Stimulated activated naive CD4-positive, alpha-beta T cell (primary cell): ENCODE measurements at places on chromosomes 6 and 20.

DNA sequence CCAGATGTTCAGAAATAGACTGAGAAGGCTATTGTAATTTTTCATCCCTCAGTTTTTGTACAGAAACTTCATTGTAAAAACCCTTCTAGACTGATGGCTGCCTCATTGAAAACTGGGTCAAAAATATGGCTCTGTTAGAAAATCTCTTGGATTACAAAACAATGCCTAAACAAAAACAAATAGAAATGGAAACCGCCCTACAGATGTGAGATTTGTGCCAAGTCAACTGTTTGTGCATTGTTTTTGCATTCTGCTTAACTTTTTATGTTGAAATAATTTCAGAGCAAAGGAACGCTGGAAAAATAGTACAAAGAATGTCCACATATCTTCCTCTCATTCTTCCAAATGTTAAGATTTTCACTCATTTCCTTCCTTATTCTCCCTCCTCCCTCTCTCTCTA is 425.1 kb downstream of the FOXA2 start:
- DNase-seq = no peak

- DNase-seq = no peak
Measured at GRCh38 chr6:156359912-156360311, 417.3 kb upstream of the ARID1B start.

DNA sequence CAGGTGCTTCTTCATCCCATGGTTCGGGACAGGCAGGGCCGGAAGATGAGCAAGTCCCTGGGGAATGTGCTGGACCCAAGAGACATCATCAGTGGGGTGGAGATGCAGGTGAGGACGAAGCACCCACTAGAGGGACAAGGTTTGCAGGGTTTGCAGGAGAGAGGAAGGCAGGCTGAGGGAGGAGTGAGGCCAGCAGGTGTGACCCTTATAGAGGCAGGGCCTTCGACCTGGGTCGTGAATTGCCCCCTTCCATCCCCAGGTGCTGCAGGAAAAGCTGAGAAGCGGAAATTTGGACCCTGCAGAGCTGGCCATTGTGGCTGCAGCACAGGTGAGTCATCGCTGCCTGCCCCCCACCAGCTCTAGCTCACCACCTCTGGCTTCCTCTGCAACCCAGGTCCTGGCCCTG is 8.4 kb downstream of the VARS2 start:
- DNase-seq = no peak

DNA sequence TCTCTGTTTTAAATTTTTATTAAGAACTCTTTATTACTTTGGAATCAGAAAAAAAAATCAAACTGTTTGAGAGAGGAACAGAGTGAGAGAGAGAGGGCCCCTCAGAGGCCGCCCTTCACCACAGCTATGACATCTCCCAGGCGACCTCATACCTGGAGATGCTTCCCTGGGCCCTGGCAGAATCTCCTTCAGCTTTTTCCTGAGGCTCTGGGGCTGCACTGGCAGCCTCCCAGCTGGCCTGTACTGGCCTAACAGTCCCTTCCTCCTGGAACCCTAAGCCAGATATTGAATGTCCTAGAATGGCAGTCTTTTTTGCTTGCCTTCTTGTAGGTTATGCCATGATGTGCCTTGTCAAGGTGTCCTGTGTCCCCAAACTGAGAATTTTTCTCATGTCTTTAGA is 13.7 kb downstream of the ABHD12 start:
- DNase-seq = no peak

DNA sequence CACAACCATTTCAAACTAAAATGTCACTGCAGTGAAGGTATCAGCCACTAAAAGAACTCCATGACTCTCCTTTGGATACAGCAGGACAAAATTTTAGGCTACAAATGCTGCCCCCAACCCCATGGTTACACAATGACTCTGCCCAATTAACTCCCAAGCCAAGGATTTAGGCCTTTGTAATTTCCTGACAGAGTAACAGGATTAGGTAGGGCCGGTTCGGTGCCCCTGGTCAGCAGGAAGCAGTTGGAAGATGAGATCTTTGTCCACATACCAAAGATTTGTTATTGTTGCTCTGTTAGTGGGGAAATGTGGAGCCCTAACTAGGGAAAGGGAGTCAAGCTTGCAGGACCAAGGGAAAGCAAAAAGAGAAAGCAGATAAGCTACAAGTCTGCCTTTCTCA is 26.7 kb upstream of the RIPK1 start:
- DNase-seq = no peak

DNA sequence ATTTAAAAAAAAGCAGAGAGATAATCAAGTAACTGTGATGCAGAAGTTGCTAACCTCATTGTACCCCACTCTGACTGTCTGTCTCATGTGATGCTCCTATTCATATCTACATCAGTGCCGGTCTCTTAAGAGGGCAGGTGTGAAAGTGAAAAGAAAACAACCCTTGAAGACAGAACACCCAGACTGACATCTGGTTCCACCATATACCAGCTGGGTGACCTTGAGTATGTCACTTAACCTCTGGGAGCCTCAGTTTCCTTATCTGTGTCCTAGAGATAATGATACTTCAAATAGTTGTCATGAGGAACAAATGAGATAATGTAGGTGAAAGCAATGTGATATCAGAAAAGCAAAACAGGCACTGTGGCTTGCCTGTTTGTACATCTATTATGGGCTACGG is 426.8 kb upstream of the SOX4 start:
- DNase-seq = no peak

GRCh38 chr6:141989706-141989959 is 143.1 kb upstream of the GJE1 start:
- DNase-seq = no peak

DNA sequence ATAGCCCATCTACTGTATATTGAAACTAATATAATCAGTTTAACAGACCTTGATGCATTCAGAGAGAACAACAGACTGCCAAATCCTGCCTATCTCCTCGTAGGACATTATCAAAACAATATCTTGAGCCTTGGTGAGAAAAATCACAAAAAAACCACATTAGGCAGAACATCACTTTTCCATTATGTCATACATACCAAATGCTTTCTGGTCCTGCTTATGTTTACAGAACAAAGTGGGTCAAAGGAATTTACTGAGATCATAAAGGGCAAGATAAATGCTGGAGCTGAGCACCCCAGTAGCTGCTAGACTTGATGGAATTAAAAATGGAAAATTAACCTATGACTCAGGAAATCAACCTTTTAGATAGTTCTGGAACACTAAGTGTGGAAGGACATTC is 195.3 kb upstream of the KCNK16 start:
- no peak for DNase-seq

GRCh38 chr20:50464026-50464724 is 46.0 kb upstream of the PTPN1 start:
- peak; percentile 65 for DNase-seq

GRCh38 chr6:24274441-24275083 is 83.3 kb downstream of the DCDC2 start:
- peak; percentile 0 for DNase-seq

- DNase-seq = no peak
Measured at GRCh38 chr20:17771206-17772004, 71.6 kb downstream of the BANF2 start.

DNA sequence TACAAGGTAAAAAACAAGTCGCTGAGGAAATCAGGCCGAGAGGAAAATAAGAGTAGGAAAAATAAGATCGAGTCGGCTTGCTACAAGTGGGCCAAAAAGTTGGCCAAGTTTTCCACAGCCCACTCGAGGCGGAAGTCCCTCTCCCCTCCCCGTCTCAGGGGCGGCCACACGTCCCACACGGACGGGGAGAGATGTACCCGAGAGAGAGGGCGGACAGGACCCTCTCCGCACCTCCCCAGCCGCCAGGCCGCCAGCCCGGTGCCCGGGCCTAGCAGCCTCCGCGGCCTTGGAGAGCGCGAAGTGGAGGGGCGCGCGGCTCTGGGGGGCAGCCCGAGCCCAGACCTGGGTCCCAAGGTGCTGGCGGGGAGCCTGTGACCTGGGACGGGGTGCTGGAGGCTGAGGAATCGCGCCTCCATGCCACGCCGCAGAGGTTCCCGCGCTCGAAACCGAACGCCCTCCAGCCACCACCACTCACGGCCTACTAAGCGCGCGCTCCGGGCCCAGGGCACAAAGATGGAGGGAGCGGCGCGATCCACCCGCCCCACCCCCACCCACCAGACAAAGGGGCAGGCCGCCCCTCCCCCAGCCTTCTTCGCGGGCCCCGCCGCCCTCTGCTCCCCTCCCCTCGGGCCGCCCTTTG is 1.9 kb upstream of the HMGA1 start:
- peak; percentile 37 for DNase-seq

DNA sequence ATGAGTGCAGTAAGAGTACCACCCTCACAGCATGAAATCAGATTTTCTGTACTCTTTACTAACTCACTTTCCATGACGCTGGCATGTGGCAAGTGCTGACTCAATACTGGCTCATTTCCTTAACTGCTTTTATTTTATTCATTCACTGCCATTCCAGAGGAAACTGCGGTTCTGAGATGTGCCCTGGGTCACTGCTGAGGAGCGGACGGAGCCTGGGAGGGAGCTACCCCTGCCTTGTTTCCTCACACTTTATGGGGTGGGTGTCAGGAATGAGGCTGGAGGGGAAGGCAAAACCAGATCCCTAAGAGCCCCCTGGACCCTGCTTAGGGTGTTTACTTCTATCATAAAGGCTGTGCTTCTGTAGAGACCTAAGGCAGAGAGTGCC is 14.4 kb downstream of the NT5E start:
- DNase-seq = no peak

GRCh38 chr6:144477856-144478255 is 192.7 kb downstream of the UTRN start:
- DNase-seq = no peak

DNA sequence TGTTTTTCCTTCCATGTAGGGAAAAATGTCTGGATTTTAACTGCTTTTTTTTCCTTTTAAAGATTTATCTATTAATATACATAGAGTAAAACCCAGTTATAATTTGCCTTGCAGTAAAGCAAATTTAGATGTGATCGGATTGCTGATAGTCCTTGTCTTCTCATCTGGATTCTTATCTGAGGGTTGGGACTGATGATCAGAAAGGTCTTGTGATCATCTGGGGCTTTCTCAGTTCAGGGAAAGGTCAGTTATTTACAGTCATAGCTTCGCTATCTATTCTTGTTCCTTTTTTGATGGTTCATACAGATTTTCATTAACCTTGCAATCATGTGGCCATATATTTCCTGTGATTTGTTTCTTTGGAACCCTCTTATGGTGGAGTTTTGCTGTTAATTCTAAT is 63.8 kb upstream of the CLDN20 start:
- no peak for DNase-seq

DNA sequence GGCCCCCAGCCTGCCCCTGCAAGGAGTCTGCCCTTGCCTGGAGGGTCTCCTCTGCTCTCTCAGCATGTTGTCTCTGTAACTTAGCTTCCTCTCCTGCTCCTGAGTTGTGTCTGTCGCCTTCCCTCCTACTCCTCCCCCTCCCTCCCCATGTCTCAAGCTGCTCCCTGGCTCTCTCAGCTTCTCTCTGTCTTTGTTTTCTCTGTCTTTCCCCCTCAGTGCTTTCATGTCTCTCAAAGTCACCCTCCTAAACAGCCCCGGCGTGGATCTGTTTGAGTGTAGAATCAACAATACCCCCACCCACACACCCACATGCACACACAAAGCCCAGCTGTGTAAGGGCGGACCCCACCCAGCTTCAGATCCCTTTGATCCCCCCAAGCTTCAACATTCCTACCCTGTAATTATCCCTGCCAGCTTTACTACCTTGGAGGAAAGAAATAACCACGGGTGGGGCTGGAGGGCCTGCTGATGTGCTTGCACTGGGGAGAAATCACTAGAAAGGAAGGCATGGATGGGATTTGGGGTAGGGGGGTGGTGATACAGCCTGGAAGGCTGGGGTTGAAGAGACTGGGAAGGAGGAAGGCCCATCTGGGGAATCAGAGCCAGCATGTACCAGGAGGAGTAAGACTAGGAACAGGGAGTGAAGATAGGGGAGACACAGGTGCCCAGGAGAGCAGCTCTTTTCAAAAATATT is 1.0 kb upstream of the LY6G6D start:
- DNase-seq = no peak

- no peak for DNase-seq
Measured at GRCh38 chr6:125154761-125155135, 1.2 kb downstream of the TPD52L1 start.

GRCh38 chr6:32700391-32701040 is 34.1 kb upstream of the HLA-DQB1 start:
- DNase-seq = peak; percentile 57

GRCh38 chr6:14309516-14309915 is 191.9 kb downstream of the CD83 start:
- no peak for DNase-seq

GRCh38 chr6:148157841-148158240 is 184.8 kb upstream of the SASH1 start:
- DNase-seq = no peak

DNA sequence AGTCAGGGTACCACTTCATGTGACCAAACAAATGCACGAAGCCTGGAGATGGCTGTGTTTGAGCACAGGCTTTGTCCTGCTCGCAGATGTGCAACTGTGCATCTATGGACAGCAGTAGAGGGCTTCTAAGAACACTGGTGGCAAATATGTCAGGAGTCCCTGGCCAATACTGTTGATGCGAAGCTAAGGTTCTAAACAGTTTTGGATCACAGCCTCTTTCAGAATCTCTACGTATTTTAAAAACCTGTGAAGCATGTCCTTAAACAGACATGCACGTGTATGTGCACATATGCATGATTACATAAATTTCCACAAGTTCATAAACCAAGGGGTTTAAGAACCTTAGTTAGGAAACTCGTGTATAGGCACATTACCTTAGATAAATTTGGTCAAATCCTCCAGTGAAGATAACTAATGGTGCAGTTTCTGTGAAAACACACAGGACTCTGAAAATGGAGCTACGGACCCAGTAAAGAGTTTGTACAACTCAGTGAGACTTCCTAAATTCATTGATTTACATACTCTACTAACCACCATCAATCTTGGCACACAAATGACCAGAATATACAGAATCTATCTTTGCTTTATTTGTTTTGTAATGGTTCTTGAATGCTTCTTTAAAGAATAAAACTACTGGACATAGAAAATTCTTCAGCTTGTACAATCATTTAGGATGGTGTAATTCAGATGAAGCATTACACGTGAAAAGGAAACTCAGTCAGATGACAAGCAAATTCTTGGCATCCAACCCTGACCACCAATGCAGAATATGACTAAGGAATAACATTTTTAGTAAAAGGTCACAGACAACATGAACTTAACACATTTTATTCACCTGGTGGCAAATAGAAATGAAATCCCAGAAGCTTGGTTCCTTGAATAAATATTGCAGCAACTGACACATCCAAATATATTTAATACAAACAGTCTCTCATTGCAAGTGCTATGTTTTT is 27.4 kb downstream of the KCNQ5 start:
- DNase-seq = no peak

DNA sequence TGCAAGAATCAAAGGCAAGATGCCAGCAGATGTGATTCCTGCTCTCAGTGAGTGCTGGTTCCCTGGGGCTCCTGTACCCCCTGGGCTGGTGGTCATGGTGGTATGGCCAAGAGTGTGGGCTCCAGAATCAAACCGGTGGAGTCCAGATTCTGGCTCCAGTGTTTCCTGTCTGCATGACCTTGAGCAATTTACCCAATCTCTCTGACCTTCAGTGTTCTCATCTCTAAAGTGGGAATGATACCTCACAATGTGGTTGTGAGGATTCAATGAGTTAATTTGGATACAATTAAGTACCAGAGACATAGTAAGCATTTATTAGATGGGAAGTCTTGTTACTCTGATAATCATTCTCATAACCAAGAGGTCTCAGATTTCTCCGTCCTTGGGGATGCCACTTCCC is 218.4 kb upstream of the JARID2 start:
- no peak for DNase-seq

- DNase-seq = no peak
Measured at GRCh38 chr6:20919677-20920385, 385.6 kb downstream of the CDKAL1 start.
